ENCODE measurements at places on chromosomes 1 and 21.
A peak's percentile ranks its signal among the peaks of the same experiment; 100 is the strongest.

DNA sequence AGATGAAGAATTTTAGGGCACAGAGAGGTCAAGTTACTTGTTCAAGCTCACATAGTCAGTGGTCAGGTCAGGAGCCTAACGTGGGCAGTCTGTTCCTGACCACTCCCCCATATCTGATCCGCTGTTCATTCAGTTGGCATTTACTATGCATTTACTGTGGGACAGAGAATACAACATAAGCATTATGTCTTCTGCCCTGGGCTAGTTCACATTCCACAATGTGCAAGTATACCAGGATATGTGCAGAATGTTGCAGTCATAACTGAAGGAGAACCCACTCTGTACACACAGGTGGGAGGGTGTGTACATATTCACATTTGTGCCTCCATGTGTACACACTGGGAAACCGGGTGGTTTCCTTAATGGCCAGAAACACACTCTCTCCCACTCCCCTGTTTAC lies 309.6 kb downstream of the PRDM2 start:
- DNase-seq = no peak

DNA sequence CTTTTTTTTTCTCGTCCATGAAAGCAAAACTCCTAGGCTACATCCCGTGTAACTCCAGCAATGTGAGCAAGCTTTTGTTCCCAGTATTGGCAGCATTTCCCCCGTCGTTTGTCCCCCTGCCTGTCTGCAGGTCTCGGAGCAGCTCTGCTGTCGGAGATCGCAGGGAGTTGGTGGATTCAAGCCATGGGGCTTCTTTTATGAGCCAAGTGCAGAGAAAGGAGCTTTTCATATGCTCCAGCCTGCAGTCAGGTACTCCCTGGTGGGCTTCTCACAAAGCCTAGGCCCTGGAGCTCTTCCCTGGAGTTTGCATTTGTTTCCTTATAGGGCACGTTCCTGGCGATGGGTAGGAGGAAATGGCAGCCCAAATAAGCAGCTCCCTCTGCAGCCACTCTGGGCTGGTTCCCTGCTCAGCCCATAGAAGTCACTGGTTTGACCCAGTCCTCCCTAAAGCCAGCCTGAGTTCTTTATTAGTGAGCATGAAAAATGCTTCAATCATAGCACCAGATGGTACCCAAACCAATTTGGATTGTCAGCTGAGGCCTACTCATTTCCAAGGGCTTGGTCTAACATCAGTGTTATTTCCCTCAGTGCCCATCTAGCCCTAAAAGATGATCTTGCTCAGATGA lies 78.3 kb downstream of the NUF2 start:
- DNase-seq = no peak

DNA sequence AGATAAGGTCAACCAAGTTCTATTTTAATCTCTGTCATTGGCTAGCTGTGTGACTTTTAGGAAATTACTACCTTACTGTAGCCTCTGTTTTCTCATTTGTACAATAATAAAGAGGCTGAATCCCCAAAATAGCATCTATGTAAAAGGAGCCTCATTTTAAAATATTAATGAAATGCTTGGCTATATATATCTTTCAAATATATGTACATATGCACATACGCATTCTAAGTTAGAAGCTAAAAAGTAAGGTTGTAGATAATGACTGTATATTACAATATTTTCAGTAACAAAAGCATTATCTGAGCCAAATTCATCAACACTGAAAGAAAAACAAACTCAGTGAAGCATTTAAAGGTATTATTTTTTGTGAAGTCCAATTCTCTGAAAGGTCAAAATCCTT lies 44.6 kb downstream of the TYW3 start:
- no peak for DNase-seq

DNA sequence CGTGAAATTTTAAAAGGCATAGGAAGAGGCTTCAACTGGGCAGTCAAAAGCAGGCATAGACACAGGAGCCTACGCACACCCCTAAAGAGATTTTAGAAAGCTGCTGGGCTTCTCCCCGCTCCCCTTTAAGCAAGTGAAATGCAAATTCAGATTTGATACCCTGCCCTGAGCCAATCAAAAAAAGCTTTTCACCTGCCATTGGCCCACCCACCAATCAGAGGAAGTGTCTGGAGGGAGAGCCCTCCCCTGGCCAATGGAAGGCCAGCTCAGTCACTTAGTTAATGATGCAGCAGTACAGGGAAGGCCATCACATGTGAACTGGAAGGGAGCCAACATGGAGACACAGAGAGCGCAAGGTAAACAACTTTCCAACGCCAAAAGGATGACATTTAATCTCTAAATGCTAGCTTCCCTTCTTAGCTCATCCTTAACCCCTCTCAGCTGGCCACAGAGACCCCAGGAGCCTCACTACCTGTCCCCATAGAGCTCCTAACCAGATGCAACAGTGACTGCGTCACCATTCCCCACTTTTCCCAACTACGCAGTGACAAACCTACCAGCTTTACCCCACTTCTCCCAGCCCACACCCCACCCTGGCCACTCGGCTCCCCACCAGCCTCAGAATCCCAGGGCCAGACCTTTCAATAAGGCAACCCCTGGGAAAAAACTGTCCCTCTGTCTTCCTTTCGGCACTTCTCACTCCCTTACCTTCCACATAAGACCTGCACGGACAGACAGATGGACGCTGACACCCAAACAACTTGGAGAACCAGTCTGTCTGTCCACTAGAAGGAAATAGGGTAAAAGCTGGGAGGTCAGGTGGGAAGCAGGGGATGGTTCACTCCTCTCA lies 71.0 kb downstream of the CD46 start:
- DNase-seq = no peak

DNA sequence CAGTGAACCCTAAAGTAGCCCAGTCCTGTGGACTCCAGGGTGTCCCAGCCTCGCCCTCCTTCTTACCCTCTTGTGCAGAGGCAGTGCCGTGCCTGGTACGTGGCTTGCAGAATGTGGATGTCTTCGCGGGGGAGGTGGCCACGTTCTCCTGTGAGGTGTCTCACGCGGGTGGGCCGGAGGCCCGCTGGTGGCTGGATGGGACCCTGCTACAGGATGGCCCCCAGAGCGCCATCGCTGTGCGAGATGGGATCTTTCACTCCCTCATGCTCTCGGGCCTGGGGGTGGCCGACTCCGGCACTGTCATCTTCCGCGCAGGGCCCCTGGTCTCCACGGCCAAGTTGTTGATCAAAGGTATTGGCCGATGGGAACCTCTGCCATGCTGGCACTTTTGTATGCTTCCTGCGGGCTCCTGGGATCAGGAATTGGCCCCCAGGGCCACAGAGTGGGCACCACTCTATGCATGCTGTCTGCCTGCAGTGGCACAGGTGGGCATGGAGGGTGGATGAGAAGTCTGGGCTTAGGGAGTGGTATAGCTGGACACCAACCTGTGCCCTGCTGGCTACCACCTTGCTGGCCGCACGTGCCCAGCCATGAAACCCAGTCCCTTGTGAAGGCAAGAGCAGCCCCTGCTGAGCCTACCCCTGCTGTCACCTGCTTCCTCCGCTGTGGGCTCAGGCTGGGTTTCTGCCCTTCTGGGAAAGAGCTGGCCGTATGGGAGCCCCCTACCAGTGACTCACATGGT lies 92.9 kb downstream of the TRIM11 start:
- no peak for DNase-seq

DNA sequence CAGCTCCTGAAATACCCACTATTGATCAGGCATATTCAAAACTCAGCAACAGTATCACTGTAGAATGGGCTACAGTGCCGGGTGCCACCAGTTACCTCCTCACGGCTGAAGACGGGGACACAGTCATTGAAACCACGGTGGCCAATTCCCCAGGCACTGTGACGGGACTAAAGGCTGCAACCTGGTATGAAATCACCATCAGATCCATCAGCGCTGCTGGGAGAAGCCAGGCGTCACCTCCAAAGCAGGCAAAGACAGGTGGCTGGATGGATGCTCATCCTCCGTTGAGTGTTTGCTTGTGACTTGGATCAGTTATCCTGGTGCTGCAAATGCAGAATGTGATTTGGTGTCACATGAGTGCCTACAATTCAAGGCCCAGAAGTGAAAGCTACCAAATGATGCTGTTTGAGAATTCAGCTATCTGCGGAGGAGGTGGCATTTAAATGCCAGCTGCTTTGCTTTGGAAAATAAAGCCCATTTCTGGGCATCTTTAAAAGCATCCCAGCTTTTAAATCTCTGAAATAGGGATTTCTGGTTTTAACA lies 5.1 kb downstream of the FNDC7 start:
- DNase-seq = no peak

DNA sequence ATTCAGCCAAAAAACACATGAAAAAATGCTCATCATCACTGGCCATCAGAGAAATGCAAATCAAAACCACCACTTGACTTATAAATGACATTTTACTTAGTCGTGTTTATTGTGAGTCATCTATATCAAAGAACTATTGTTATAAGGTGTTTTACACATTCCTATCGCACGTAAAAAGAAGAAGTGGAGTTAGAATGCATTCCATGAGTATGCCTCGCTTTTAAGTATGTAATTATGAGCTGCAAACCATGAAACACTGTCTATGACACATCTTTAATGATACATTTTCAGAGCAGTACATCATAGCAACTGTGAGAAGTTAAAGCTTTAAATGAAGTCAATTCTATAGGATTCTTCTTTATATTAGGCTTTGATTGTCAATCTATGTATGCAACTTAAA lies 614.3 kb upstream of the ADAMTS5 start:
- peak; percentile 72 for DNase-seq

GRCh38 chr1:228366062-228366865 lies 40.4 kb downstream of the TRIM11 start:
- no peak for DNase-seq

DNA sequence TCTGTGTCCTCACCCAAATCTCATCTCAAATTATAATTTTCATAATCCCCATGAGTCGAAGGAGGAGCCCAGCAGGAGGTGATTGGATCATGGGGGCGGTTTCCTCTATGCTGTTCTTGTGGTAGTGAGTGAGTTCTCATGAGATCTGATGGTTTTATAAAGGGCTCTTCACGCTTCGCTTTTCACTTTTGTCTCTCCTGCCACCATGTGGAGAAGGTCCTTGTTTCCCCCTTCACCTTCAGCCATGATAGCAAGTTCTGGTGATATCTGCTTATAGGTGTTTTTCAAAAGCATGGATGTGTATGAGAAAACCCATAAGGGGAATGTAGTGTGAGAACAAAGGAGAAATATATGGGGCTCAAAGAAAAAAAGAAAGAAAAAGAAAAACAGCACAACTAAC lies 405.9 kb upstream of the RGS18 start:
- no peak for DNase-seq

GRCh38 chr1:147626739-147627138 lies 43.6 kb downstream of the ACP6 start:
- DNase-seq = no peak

DNA sequence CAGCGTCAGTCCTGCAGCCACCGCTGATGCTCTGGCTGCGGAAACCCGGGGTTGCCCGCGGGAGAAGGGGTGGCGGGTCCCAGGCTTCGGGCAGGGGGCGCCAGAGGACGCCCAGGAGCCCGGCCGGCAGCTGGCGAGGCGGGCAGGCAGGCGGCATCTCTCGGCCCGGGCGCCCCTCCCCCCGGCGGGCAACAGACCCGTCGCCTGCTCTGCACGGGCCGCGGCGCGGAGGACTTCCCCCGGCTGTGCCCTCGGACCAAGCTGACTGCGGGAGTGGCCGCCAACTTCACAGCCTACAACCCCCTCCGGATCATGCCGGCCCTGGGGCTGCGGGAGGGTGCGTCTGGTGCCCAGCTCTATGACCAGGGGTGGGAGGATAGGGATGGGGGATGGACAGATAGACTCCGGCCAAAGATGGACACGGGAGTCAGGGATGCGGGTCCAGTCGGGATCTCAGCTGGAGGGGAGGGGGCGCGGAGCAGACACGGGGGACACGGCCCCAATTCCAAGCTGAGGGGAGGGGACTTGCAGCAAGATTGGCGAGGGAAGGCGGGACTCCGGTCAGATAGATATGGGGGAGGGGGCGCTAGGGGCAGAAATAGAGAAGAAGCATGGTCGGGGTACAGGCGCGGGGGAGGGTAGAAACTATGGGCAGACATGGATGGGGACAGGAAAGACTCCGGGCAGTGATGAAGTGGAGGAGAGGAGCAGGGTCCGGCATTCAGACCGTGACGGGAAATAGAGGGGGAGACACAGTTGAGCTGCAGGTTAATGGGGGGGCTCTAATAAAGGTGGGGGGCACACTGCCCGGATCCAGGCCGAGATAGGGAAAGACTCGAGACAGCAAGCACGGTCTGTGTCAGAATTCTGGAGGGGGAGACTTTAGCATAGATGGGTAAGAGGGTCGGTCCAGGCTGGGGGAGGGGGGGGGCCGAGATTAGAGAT lies 1.1 kb downstream of the ADGRB2 start:
- no peak for DNase-seq

DNA sequence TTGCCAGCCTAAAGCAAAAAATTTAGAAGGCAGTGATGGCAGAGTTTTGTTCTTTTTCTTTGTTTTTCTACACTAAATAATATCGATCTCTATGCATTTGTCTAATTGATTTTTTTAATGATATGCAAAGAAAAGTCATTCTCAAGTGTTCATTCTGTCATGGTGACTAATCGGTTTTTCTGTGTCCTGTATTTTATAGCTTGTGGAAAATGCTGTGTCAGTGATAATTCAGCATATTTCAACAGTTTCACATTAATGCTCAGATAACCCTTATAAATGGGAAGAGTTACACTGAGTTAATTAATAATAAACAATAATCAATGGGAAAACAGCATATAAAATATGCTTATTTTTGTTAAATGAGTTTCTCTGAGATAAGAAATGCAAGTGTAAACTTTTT lies 824.9 kb downstream of the AMY1C start:
- DNase-seq = no peak

DNA sequence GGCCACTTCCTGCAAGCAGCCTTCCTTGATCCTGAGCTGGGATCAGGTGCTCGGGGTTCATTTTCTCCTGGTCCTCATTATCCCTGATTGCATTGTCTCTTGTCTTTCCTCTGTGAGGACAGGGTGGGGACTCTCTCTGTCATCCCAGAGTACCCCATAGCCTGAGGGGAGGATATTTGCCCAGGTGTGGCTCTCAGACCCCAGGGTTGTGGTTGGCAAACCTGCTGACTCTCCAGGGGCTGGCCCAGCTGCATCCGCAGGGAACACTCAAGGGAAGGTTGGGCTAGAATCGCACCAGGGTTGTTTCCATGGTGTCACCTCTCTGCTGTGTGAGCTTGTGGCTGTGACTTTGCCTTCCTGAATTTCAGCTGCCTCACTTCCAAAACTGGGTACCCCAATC lies 276.8 kb upstream of the C1orf174 start:
- DNase-seq = no peak

DNA sequence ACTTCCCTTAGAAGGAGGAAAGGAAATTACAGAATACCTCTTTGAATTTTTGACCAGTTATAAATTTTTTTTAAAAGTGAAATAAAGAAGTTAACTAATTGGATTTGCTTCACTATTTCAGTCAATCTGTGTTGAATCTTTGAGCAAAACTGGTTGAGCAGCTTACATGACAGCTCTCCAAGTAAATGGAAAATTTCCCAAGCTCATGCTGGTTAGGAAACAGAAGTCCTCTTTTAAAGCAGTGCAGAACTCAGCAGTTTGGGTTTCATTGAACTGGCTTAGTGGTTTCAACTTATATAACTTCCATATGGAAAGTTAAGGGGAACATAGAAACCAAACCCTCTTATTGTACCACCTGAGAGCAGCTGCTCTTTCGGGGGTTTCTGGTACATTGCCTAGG lies 250.5 kb downstream of the PDE4B start:
- no peak for DNase-seq
